Stimulated activated CD4-positive, alpha-beta T cell treated with anti-CD3 and anti-CD28 coated beads, Interleukin-12 subunit alpha, Interleukin-12 subunit beta, amount 100 ng/mL, for 4 hours (primary cell): ENCODE measurements at places on chromosomes 1 and 21.

- no peak for DNase-seq
These were observed 21.7 kb upstream of the SLC44A3 start for GRCh38 chr1:94798462-94798861.

- DNase-seq = no peak
These were observed 170.8 kb downstream of the LBR start for GRCh38 chr1:225257081-225257480.

DNA sequence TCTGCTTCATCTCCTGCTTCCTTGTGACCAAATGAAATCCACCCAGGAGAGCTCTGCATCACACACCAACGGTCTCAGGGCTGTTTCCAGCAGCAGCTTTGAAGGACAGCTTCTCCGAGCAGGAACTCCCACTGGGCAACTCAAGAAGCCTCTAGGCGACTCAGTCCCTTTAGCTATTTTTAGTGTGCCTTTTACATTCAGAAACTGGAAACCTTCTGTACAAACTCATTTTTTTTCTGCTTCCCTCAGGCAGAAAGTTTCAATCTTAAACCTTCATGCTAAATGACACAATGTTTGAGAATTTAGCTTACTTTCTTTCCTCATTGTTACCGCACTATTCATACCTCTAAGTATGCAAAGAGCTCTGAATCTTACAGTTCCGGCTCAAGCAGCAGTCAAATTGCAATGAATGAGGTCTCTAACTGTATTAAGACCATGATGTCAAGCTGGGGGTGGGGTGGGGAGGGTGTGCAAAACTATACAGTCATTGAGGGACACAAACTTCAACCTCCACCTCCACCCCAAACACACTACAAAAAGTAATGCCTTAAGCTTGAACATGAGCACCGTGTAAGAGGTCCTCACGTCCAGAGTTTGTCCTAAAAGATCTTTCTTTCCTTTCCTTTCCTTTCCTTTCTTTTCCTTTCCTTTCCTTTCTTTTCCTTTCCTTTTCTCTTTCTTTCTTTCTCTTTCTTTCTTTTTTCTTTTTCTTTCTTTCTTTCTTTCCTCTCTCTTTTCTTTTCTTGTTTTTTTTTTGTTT is 16.4 kb upstream of the TARBP1 start:
- no peak for DNase-seq

DNA sequence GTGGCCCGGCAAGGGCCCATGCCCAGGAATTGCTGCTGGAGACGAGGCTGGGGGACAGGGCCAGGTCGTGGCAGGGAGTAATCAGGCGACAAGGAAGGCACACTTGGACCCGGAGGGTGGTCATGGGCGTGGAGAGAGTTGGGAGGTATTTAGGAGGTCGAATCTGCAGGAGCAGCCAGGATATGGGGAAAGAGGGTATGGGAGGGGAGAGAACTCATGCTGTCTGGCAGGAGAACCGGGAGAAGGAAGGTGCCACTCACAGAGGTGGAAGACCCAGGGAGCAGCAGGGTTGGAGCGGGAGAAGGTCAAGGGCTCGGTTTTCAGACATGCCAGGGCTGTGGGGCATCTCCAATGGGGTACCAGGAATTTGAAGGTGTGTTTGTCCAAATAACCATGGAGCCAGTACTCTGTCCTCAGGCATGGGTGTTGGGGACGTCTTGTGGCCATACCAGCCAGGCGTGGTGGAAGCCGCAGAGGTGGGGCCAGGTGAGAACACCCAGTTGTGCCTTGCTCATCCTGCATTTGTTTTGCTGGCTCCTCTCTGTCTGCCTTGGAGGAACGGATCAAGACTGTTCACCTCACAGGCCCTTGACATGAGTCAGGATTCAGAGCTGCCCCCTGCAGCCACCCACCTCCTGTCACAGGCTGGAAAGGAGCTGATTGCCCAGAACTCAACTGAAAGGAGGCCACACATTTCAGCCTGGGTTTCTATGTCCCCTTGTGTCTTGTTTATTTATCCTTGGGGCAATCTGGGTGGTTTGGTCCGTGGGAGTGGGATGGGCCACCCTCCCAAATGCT is 111.6 kb downstream of the SPSB1 start:
- no peak for DNase-seq

- DNase-seq = no peak
These were observed 659.7 kb upstream of the NEGR1 start for GRCh38 chr1:72942008-72942407.

- no peak for DNase-seq
These were observed 199.4 kb upstream of the CAMK1G start for GRCh38 chr1:209383907-209384709.

GRCh38 chr1:222896630-222897526 is 82.0 kb downstream of the DISP1 start:
- DNase-seq = no peak

- no peak for DNase-seq
These were observed 3.7 kb downstream of the ZBED6 start for GRCh38 chr1:203799157-203799556.

GRCh38 chr1:182054698-182055326 is 6.7 kb downstream of the ZNF648 start:
- DNase-seq = peak; percentile 47

DNA sequence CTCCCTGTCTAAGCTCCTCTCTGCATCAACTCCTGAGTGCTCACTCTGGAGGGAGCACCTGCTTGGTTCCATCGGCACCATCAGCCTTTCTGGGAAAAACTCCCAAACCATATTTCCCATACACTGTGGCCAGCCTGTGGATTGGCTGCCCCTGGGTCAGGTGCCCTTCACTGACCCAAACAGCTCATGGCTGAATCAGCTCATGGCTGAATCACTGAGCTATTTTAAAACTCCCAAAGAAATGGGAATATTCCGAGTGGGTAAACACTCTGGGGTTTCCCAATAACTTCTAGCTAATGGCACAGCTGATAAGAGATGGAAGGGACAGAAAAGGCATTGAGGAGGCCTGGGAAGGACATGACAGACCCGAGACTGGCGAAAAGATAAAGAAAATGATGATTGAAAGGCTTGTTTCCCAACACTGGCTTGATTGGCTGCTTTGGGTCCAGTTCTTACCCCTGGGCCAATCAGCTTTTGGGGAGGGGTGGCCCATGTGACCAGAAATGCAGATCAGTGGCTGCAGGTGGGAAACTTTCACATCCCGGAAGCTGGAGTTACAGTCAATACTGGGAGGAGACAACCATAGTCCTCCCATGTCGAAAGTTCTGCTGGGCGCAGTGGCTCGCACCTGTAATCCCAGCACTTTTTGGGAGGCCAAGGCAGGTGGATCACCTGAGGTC is 37.3 kb upstream of the KAZN start:
- no peak for DNase-seq

DNA sequence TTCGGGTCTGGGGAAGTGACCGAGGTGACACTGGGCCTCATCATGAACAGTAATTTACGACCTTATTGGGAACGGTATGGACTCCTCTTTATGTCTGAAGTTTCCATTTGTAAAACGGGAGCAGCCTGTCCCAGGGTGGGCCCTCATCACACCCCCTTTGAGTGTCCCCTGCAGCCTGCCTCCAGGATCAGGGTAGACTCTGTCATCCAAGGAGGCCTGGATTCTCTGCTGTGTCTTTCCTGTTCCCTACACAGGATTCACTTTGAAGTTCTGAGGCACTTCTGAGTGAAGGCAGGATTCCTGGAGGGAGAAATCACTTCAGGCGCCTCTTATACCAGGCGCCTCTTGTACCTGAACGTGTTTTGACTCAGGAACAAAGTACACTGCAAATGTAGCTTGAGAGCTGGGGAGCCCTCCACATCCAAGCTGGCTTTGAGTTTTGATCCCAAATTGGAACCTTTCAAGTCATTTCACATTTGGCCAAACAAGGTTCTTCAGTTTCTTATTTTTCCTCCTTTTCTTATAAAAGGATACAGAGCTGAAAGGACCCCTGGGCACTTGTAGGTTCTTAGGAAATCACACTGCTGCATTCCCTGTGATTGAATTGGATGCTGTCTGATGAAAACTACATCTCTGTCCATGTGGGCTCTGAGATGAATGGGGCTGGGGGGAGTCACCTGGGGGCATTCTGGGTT is 106.0 kb downstream of the SUSD4 start:
- no peak for DNase-seq

DNA sequence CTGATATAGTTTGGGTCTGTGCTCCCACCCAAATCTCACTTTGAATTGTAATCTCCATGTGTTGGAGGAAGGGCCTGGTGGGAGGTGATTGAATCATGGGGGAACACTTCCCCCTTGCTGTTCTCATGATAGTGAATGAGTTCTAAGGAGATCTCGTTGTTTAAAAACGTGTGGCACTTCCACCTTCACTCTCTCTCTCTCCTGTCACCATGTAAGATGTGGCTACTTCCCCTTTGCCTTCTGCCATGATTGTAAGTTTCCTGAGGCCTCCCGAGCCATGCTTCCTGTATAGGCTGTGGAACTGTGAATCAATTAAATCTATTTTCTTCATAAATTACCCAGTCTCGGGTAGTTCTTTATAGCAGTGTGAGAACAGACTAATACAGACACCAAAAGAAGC is 40.4 kb downstream of the FRRS1 start:
- DNase-seq = no peak

DNA sequence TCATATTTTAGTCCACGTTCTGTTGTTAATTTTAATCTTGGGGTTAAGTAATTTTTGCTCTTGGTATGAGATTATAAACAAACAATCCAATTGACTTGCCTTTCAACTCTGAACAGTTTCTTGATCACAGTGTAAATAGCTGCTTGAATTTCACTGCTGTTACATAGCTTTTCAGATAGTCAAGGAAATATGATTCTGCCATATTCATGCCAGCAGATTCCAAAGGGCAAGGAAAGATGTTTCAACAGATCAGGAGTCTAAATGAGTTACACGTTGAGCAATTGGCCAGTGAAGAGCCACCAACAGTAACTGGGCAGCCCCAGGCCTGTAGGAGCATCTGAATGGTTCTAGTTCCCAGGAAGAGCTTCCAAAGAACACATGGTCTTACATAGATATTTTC is 93.6 kb downstream of the LEPR start:
- DNase-seq = no peak
